ENCODE measurements at places on chromosomes 2 and 18. TPM values are rescaled to one million over a fixed set of nuclear protein-coding genes. Genes with fewer than 3 reads are reported as not detected.

DNA sequence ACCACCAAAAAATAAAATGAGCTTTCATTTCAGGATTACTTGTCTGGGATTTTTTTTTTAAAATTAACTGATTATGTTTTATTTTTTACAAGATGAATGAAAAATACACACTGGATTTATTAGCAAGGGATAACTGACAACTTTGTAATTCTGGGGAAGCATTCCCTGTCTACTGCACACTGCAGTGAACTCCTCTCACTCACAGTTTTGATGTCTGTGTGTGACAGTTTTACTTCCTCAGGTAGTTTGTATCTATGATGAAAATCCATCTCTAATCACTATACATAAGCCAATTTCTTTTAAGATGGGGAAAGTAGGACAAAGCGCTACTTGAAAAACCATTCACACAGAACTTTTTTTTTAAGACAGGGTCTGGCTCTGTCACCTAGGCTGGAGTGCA, 94.5 kb downstream of the COBLL1 start:
- no peak for DNase-seq

DNA sequence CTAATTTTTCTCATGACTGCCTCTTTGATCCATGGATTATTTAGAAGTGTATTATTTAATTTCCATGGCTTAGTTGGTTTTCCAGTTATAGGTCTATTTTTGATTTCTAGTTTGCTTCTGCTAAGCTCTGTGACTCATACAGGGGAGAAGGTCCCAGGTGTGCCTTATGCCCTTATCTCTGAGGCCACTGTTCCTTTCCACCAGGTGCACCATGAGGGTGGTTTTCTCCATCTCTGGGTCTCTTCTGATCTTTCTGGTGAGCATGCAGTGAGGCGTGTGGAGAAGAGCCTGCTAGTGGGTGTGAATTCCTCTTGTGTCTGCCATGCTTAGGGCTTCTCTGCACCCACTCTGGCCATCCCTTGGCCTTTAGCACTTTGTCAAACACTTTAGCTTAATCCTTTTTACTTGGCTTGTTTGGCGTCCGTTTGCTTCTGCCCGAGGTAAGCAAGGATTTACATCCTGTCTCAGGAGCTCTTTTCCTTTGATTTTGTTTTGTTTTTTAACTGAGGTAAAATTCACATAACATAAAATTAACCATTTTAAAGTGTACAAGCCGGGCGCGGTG, 129.8 kb upstream of the ARL4C start:
- no peak for DNase-seq

DNA sequence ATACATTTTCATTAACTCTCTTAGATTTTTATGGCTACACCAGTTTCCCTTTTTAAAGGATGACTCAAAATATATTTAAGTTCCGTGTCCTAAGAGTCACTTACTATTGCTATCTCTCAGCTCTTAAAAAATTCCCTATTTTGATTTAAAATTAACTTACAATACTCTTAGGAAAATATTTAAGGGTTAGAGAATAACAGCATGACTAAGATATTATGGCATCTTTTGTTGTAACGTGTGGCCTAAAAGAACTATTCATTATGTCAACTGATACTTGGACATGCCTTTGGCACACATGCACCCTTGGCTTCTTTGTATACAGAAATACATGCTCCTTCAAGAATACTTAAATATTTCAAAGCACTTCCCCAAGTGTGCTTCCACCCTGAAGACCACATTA, 42.3 kb downstream of the SCN3A start:
- no peak for DNase-seq

- no peak for DNase-seq
Measured at GRCh38 chr2:25374411-25374810, 32.7 kb upstream of the DNMT3A start.

GRCh38 chr18:66461344-66461743, 142.5 kb downstream of the CDH19 start:
- no peak for DNase-seq

- DNase-seq = no peak
Measured at GRCh38 chr2:151357359-151357758, at the start of gene TNFAIP6. TNFAIP6 (plus strand) TSS chr2:151357592; CDS start chr2:151357667, 75 bp downstream.

Gene TLX2
- polyA plus RNA-seq = 0.12 TPM

Gene KHK
- 10.6 TPM for polyA plus RNA-seq

Gene G6PC2
- polyA plus RNA-seq = 262 TPM

Gene METTL21A
- polyA plus RNA-seq = 8.2 TPM

Gene NFATC1
- polyA plus RNA-seq = 4.5 TPM

Gene FZD7
- polyA plus RNA-seq = 1.2 TPM

Gene C2orf15
- polyA plus RNA-seq = 1.4 TPM
